Activated T-cell treated with anti-CD3 and anti-CD28 coated beads for 4 hours (primary cell): ENCODE measurements at places on chromosomes 6 and 20.

- no peak for DNase-seq
These were observed 199.0 kb upstream of the HSF2 start for GRCh38 chr6:122200440-122200839.

- no peak for DNase-seq
These were observed 170.4 kb downstream of the HTR1B start for GRCh38 chr6:77292564-77293546.

DNA sequence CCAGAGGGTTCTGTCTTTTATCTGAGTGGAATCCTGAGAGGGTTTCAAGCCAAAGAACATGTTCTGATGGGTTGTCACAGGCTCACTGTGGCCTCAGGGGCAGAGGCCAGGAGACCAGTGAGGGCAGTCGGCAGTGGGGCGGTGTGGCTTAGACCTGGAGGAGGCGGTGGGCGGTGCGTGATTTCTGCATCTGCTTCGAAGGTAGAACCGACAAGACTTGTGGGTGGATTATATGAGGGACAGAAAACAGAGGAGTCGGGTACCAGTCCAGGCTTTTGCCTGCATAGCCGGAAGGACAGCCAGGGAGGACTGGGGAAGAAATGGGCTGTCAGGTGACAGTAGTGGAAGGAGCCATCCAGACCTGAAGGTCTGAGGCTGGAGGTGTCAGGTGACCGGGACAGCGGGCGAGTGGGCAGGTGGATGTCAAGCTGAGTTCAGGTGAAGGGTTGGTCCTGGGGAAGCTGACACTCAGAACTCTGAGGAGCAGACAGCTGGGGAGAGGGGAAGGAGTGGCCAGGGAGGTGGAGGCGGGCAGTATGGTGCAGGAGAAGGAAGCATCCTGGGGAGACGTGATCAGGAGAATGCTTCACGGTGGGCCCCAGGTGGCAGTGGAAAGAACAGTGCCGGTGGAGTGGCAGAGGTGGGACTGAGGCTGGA lies 3.1 kb downstream of the CTSZ start:
- DNase-seq, result no peak

GRCh38 chr6:6916598-6916997 lies 191.2 kb upstream of the RREB1 start:
- no peak for DNase-seq

- no peak for DNase-seq
These were observed 152.4 kb downstream of the ADAT2 start for GRCh38 chr6:143298071-143298470.
